M059J (cell line): ENCODE measurements at places on chromosomes 5 and 9. TPM values are rescaled to one million over a fixed set of nuclear protein-coding genes. Genes with fewer than 3 reads are reported as not detected.

- DNase-seq: no peak
These were observed 224.4 kb downstream of the NXNL2 start for GRCh38 chr9:88759364-88759763.

DNA sequence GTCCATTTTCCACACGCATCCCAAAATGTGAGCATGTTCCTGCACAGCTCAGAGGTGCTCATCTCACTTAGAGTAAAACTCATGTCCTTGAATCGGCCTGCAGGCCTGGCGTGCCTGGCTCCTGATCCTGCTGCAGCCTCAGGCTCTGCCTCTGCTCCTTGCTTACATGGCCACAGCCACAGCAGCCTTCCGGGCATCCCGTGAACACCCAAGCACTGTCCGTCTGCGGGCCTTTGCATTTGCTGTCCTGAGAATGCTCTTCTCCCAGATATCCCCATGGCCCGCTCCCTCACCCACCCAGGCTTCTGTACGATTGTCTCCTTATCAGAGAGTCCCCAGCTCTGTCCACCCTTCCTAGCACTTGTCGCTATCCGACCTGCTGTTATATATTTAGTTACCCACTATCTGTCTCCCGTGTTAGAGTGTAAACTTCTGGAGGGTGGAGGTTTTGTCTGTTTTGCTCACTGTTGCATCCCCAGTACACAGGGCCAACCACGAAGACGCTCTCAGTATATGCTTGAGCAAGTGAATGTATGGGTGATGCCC, 21.9 kb downstream of the FGF18 start:
- no peak for DNase-seq

The NUTM2G gene
- total RNA-seq: not detected in 2 replicates

The FOXD4 gene
- total RNA-seq: 0.05 TPM in 1 of 2 replicates, not detected in the other
